ENCODE measurements at places on chromosomes 2 and 18.
A peak's percentile ranks its signal among the peaks of the same experiment; 100 is the strongest.

- no peak for DNase-seq
Measured at GRCh38 chr2:177326005-177326404, 61.5 kb upstream of the NFE2L2 start.

- no peak for DNase-seq
Measured at GRCh38 chr18:22302144-22302543, 115.6 kb downstream of the CTAGE1 start.

GRCh38 chr2:196675963-196676362 lies 36.4 kb downstream of the CCDC150 start:
- no peak for DNase-seq

- DNase-seq, result peak; percentile 34
Measured at GRCh38 chr2:85584354-85584856, at the start of gene VAMP5. TSS of gene VAMP5 (plus strand) at chr2:85584431. CDS start at chr2:85584491, 60 bp downstream.

DNA sequence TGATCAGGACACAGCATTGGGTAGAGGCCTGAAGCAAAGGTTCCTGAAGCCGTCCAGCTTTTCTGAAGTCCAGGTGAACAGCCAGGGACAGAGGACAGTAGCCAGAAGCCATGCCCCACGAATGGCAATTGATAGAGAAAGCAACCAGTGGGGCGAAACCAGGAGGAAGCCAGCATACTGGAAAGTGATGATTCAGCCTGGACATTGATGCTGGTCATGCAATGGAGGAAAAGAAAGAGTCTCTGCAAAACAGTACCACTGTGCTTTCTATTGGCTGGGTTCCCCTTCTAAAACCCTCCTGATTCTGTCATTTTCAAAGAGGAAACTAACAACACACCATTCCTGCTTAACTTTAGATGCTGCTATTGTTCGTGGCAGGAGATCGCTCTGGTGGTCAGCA lies 221.4 kb upstream of the EPAS1 start:
- DNase-seq, result no peak

- DNase-seq, result no peak
Measured at GRCh38 chr2:69181806-69182427, 168.9 kb downstream of the ANTXR1 start.

DNA sequence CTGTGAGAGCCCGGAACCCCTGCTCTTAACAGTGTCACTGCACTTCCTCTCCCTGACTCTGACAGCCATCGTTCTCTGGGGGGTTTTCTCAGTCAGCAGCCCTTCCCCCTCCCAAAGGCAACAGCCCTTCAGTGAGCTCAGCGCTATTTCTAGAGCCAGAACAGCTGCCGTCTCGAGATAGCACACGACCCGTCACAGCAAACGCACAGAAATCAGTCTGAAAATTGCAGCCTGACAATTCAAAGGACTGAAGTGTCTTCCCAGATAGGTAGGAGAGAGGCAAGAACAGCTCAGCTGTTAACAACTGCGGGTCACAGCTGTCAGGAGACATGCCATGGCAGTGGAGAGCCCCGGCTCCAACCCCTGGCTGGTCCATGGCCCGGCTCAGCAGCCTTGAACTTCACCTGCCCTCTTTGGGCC lies 45.4 kb downstream of the ST8SIA5 start:
- DNase-seq, result no peak

- DNase-seq, result no peak
Measured at GRCh38 chr2:124027182-124027581, 2.1 kb downstream of the CNTNAP5 start.

DNA sequence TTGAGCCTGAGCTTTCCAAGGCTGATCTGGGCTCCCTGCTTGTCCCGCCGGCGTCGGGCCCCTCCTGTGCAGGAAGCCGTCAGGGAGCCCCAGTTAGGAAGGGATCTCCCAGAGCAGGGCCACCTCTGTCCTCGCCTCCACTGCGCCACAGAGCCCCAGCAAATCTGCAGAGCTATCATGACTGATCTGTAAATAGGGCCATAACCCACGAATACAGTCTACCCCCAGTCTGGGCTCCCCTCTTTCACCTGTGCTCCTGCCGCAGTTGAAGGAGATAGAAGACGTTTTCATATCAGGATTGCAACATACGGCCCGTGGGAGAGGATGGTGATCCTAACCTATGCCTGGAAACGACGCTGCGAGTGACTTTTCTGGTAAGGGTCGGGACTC lies 138.7 kb downstream of the PTGR3 start:
- no peak for DNase-seq

GRCh38 chr2:174438146-174438886 lies 42.8 kb downstream of the SCRN3 start:
- DNase-seq, result no peak

- no peak for DNase-seq
Measured at GRCh38 chr2:101327863-101328394, 19.4 kb upstream of the RNF149 start.

- DNase-seq, result no peak
Measured at GRCh38 chr18:22902093-22902492, 31.0 kb upstream of the RBBP8 start.

DNA sequence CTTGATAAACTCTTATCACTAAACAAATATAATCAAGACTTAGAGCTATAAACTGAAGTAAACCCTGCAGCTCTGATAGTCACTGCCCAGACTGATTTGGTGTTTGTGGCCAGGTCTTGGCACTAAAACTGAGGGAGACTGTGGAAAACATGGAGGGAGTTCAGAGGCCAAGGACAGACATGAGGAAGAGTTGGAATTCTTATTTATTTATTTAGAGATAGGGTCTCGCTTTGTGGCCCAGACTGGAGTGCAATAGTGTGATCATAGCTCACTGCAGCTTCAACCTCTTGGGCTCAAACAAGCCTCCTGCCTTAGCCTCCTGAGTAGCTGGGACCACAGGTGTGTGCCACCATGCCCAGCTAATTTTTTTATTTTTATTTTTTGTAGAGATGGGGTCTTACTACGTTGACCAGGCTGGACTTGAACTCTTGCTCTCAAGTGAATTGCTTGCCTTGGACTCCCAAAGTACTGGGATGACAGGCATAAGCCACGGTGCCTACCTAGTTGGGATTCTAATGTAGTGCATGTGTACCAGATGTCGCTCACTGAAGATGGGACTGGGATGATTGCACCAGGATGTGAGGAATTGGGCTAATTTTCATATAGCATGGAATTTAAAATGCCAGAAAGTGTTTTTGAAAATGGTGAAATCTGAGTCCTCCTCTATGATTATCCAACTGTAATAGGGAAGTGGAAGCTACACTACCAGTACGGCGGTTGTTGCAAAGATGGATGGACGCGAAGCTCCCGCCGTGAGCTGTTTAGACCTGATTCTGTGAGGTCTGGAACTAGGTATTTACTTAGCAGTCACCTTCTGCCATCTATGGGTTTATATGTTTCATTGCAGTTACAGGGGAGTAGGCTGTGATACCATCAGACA lies 52.7 kb upstream of the CTLA4 start:
- peak; percentile 72 for DNase-seq

GRCh38 chr2:239360008-239360407 lies 40.8 kb downstream of the HDAC4 start:
- no peak for DNase-seq

DNA sequence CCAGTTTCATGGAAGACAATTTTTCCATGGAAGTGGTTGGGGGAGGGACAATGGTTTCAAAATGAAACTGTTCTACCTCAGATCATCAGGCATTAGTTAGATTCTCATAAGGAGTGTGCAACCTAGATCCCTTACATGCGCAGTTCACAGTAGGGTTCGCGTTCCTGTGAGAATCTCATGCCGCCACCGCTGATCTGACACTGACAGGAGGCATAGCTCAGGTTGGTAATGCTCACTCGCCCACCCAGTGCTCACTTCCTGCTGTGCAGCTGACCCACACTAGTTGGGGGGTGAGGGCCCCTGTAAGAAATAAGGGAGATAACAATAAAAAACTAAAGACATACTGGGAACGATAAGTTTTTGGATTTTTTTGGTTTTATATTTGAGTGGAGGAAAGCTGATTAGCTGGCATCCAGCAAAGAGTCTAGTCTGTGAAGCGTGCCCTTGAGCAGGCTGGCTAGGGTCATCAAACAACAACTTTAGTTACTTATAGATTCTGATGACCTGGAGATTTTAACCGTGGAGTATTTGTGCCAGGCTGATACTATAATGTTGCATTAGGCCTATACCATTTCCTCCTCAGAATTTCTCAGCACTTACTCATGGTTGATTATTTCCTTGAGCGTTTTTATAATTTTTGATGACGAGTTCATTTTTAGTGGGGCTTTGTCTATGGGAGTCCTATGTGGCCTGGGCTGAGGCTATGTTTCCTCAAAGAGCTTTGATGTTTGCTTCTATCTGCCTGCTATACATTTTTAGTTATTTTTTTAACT lies 6.3 kb upstream of the MCFD2 start:
- no peak for DNase-seq

- DNase-seq, result no peak
Measured at GRCh38 chr2:60540074-60540473, 13.4 kb downstream of the BCL11A start.

- DNase-seq, result peak; percentile 29
Measured at GRCh38 chr18:11689669-11690565, 853 bp downstream of the GNAL start.

DNA sequence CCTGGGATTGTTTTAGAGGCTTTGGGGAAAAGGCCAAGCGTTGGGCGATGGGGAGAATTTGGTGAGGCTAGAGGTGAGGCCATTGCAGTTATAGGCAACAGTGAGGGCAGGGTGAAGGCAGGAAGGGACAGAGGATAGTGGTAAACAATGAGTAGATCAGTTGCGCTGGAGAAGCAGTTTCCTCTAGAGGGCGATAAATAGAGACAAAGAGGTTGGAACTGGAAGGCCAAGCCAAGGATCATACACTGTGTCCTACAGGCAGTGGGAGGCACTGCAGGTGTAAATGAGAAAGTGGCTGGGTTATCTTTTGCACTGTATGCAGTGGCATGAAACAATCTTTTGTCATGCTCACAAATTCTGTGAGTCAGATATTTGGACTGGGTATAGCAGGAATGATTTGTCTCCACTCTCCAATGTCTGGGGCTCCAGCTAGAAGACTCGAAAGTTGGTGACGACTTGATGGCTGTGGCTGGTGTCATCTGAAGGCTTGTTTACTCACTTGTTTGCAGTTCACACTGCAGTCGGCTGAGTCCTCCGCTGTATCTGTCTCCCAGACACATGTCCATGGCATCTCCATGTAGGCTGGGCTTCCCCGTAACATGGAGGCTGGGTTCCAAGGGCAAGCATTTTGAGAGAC lies 82.1 kb downstream of the TNP1 start:
- DNase-seq, result peak; percentile 46

- no peak for DNase-seq
Measured at GRCh38 chr2:102111823-102112222, 30.7 kb upstream of the IL1R1 start.

- DNase-seq, result no peak
Measured at GRCh38 chr2:174574657-174575056, 22.9 kb downstream of the WIPF1 start.

GRCh38 chr2:239882331-239882732 lies 142.8 kb downstream of the NDUFA10 start:
- DNase-seq, result peak; percentile 71

DNA sequence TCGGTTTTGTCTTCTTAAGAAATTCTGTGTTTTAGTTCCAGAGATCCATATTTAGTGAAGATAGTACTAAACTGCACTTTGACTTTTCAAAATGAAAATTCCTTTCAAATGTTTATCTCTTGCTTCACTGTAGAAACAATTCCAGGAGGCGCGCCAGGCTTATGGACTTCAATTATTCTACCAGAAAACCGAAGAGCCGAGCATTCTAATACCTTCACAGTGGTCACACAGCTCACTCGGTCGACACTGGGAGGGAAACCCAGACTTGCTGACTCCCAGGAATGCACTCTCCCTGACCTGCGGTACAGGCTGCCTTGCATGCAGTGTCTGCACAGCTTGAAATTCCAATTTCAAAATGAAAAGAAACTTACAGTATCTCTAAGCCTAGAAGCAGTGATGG lies 119.9 kb upstream of the PIEZO2 start:
- no peak for DNase-seq

- no peak for DNase-seq
Measured at GRCh38 chr18:61851940-61852451, 40.8 kb downstream of the RNF152 start.

- no peak for DNase-seq
Measured at GRCh38 chr2:33681364-33681757, 82.3 kb upstream of the FAM98A start.

GRCh38 chr18:27583466-27583865 lies 398.4 kb upstream of the CHST9 start:
- no peak for DNase-seq

DNA sequence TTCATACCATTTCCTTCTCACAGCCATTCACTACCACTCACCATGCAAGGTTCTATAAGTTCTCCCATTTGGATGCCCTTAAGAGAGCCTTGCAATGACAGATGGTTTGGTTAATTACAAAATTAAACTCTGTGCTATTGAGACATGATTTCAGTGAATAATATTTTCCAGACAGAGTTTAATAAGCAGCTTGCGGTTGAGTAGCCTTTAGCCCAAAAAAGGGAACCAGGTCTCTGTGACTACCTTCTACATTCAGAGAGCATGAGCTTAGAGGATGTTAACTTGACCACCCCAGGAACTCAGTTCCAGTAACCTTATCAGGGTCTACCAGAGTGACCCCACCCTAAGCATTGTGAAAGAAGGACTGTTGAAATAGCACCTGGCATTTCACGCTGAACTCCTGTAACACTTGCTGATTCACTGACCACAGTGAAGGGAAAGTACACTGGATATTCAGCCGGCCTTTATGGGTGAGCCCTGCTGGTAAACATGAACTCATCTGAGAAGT lies 1173.1 kb upstream of the ZEB2 start:
- no peak for DNase-seq

GRCh38 chr18:46385124-46385523 lies 271.9 kb downstream of the LOXHD1 start:
- DNase-seq, result no peak

DNA sequence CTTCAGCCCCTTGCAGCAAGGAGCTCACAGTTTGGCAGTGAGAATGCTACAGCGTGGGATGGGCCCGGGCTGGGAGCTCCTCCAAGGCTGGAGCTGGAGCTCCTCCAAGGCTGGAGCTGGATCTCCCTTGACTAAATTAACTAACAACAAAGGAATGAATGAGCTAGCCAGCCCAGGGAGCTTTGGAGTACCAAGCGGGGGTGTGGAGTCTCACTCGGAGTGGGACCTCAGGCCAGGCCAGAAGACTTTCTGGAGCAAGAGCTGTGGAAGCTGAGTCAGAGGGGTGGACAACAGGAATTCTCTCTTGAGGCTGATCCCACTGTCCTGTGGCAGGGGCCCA lies 244.7 kb upstream of the HS6ST1 start:
- no peak for DNase-seq

GRCh38 chr2:237413777-237414661 lies at the start of gene COL6A3:
TSS of gene COL6A3 (minus strand) at chr2:237414164. CDS start at chr2:237396817, 17,347 bp downstream.
- DNase-seq, result no peak

GRCh38 chr2:74006459-74006858 lies 21.7 kb downstream of the TET3 start:
- DNase-seq, result no peak

DNA sequence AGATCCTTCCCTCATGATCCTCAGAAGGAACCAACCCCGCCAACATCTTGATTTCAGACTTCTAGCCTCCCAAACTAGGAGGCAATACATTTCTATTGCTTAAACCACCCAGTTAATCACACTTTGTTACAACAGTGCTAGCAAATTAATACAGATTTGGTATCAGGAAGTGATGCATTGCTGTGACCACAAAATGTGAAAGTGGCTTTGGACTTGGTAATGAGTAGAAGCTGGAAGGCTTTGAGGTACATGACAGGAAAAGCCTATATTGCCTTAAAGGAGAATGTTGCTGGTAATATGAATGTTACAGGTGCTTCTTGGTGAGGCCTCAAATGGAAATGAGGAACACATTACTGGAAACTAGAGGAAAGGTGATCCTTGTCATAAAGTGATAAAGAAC lies 260.3 kb downstream of the SATB2 start:
- no peak for DNase-seq

All from stimulated activated CD4-positive, alpha-beta T cell treated with anti-CD3 and anti-CD28 coated beads, Interleukin-15, amount 100 ng/mL, for 24 hours (primary cell).